ENCODE measurements at places on chromosomes 3 and 15. TPM values are rescaled to one million over a fixed set of nuclear protein-coding genes. Genes with fewer than 3 reads are reported as not detected.

ZNF662 gene
- 2.7 TPM for total RNA-seq

GOLGA6L10 gene
- total RNA-seq, result 3.0 TPM

WDR72 gene
- total RNA-seq, result not detected

GRCh38 chr15:88377509-88377908 is 89.7 kb downstream of the MRPL46 start:
- DNase-seq, result no peak
